ENCODE measurements at places on chromosomes 3 and 15.

DNA sequence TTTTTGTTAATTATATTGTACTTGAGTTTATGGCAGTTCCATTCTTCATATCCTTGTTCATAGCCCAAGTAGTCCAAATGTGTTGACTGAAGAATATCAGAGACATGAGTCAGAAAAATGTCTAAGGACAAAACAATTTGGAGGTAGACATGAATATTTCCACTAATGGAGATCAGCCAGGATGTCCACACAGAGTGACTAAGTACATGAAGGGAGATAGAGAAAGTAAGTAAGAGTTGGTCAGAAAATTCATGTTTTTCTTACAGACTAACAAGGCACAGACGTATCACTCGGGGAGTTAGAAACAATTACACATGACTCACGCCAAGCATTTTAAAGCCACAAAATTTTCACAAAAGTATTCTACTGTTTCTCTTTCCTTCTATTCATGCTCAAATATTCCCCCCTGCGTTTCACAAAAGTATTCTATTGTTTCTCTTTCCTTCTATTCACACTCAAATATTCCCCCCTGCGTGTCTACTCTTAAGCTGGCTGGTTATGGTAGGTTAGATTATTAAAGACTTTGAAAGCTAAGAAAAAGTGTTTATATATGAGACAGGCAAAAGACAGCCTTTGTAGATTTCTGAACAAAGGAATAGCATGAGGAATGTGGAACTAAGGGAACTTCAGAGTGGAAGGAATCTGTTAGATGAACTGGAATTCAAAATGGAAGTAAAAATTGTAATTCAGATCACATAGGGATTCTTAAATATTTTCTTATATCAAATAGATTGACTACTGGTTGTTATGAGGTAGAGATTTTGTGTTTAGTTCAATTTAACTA, 648.7 kb upstream of the CCDC54 start:
- DNase-seq: peak; percentile 74

DNA sequence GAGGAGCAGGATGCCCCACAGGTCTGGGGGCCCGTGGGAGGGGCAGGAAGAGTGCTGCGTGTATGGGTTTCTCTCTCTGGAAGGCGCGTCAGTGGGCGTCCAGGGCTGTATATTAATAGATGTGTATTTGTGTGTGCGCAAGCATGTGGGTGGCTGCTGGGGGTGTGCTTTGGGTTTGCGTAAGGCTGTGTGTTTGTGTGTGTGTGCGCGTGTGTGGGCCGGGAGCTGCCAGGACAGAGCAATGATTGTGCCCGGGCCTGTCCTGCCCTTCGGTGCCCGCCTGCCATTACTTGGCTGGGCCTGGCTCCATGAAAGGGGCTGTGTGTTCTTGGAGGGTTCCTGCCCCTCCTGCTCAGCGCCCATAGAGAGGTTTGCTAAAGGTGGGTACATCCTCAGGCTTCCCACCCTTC, 16.3 kb downstream of the CSPG4 start:
- DNase-seq: no peak

GRCh38 chr3:29354894-29355293, 74.0 kb downstream of the RBMS3 start:
- DNase-seq: no peak

DNA sequence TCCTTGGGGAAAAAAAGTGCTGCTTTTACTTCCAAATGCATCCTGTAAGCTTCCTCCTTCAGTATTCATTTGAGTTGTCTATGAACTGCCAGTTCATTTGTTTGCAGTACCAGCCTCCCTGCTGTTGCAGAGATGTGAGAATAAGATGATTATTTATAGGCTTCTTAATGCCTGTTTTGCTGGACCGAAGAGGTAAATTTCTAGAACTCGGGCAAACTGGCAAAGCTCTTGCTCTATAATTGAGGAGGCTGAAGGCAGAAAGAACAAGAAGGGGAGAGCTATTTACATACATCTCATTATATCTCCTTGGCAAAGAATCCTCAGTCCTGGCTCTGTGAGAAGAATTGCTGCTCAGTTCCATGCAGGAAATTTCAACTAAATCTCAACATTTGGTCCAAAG, 790.4 kb downstream of the GRM7 start:
- DNase-seq: no peak

DNA sequence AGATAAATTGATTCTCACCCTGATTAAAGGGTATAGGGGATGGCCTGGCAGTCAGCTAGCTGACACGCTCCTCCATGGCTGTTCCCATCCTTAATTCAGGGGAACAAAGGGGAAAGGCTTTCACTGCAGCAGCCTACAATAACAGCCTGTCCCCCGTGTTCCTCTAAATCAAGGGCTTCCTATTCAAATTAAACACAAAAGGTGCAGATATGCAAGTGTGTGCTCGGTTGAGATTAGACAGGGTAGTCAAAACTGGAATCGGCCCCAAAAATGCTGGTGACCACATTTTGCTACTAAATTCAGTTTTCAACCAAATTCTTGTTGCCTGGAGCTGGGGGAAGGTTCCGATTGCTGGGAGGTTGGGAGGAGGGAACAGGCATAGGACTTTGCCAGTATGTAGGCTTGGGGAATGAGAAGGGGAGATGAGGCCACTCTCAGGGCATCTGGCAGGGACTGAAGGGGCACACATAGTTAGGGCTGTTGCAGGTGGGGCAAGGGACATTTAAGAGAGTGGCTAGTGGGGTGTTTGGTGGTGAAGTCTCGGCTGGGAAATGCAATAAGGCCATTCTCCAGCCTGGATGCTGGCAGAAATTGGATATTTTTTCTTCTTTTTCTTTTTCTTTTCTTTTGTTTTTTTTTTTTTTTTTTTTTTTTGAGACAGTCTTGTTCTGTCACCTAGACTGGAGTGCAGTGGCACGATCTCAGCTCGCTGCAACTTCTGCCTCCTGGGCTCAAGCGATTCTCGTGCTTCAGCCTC, 32.9 kb upstream of the CTSH start:
- no peak for DNase-seq

DNA sequence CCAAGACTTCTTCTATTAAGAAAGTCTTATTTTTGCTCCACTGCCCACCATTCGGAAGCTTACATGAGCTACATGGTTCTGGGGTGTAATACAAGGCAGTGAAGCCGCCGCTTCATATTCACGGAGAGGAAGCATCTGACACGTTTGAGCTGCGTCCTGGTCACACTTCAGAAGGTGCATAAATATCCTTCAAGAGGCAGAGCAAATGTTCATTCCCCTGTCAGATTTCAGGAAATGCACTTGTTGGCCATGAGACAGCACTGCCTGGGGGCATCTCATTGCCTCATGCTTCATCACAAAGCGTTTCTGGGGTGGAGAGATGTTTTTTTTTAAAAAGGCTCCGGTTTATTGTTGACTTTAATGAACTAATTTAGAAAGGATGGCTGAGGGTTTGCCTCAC, 119.9 kb downstream of the CADPS start:
- DNase-seq: no peak

DNA sequence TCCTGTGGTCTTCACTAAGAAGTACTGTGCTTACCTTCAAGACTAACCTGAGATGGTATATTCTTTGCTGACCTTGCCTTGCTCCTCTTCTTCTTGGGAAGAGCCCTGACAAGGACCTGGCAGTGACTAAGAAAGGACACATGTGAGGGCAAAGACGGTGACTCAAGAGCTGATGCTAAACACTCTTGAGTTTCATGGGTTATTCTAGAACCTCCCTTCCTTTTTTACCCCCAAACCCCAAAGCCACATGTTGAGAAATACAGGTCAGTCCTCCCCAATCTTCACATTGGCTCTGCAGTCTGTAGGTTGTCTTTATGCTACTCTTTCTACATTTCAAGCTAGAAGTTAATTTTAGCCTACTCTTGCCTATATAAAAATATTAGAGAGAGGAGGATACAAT, 200.6 kb downstream of the SEMA6D start:
- no peak for DNase-seq

DNA sequence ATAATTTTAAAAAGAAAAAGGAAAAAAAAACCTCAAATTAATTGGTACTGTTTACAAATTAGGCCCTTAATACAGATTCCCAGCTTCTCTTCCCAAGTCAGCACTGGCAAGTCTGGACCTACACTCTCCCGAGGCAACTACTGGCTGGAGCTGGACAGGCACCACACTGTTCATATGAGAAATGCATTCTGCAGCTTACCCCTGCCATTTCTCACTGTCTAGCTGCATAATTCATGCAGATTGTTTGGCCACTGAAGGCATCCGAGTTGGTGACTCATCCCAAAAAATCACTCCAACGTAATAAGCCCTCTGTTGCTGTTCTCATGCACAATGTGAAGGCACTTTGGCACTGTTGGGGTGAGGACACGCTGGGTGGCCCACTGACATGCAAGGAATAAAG, 45.3 kb downstream of the ROPN1B start:
- DNase-seq: peak; percentile 56

DNA sequence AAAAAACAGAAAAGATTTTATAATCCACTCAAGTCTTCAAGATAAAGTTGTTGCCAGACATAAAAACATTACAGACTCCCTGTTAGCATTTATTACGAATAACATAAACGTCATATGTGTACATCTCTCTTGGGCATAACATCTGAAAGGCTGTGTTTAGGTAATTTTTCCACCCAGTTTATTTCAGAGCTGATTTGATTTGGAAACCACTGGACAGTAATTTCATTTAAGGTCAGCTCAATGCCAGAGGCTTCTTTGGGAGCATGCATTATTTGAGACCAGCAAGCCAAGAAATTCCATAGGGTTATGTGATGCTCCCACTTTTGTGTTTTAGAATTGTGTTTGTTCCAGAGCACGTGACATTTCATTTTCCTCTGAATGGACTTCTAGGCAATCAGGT, 196.0 kb downstream of the AKAP13 start:
- no peak for DNase-seq

- no peak for DNase-seq
These were observed 181.7 kb upstream of the ANKRD28 start for GRCh38 chr3:15979495-15979894.

- no peak for DNase-seq
These were observed 838.1 kb downstream of the TBL1XR1 start for GRCh38 chr3:176359211-176359610.

DNA sequence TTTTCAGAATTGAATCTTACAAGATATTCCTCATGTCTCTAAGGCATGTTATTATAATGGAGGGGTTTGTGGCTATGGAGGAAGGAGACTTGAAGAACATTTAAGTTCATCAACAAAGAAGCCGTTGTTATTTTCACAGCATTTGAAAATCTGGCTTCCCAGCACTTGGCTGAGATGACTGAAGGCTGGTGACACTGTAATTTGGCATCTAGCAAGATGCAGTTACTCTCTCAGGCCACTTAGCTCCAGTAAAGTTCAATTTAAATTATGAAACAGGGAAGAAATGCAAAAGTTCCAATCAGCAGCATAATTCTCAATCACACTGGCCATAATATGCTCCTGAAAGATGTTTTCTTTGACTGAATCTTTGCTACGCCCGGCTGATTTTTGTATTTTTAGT, 139.4 kb upstream of the NUDT16 start:
- no peak for DNase-seq

GRCh38 chr3:34972481-34972880, 666.8 kb upstream of the ARPP21 start:
- no peak for DNase-seq

GRCh38 chr15:40142428-40142827, 18.4 kb upstream of the BUB1B start:
- DNase-seq: no peak

DNA sequence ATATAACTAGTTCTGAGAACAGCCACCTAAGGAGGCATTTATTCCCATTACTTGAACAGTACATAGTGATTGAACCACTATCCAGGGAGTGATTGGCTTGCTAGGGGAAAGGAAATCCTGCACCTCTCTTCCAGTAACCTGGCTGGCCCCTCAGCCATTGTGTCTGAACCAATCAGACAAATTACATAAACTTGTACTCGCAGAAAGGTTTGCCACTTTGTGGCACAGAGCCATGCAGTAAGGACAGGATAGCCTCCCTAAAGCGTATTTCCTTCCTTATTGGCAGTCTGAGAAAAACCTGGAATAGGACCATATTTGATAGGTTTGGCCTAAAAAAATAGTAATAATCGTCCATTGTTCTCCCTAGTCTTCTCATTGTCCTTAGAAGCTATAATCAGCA, 19.0 kb downstream of the CMSS1 start:
- no peak for DNase-seq

DNA sequence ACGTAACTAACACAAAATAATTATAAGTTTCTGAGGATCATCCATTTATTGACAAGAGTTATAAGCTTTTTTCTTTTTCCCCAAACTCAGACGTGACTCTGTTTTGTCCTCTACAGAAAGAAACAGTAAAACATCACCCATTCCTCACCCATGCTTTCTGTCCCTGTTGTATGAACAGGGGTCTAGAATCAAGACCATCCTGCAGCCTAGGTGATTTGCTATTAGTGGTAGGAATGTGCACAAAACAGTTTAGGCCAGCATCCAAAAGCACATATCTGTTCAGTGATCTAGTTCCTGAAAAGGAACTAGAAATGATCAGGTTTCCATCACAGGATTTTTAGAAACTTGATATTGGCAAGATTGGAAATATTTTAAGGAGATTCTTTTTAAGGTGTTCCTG, 527.6 kb downstream of the SOX2 start:
- DNase-seq: no peak

DNA sequence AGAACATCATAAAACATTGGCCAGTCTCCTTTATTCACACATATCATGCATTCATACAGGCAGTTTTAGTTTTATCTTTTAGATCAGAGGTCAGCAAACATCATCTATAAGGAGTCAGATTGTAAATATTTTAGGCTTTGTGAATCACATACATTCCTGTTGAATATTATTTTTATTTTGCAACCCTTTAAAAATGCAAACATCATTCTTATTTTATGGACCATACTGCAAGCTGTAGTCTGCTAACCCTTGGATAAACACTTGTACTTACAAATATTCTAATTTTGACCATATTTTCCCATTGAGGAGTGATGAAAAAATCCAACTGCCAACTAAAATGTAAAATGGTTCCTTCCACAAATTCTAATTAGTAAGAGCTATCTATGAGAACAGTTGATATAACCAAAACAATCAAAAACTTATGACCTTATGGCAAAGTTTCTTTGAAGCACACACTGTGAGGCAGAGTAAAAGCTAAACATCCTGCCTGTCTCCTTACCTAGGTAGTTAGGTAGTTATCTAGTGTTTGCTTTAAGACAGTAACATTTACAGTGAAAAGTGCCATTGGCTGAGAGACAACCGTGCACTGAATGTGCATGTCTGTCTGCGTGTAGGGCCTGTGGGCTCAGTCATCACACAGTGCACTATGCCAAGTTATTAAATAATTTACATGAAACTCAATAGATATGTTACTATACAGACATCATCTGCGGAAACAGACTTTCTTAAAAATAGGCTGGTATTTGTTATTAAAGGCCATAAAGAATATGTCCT, 57.7 kb downstream of the PIK3R4 start:
- DNase-seq: no peak

- DNase-seq: no peak
These were observed 24.2 kb upstream of the TM4SF4 start for GRCh38 chr3:149450281-149450680.

GRCh38 chr3:97958796-97959195, 13.4 kb downstream of the RIOX2 start:
- DNase-seq: no peak
